Stimulated activated CD8-positive, alpha-beta memory T cell treated with anti-CD3 and anti-CD28 coated beads, Interleukin-4, amount 100 ng/mL, for 48 hours (primary cell): ENCODE measurements at places on chromosomes 5 and 9.

DNA sequence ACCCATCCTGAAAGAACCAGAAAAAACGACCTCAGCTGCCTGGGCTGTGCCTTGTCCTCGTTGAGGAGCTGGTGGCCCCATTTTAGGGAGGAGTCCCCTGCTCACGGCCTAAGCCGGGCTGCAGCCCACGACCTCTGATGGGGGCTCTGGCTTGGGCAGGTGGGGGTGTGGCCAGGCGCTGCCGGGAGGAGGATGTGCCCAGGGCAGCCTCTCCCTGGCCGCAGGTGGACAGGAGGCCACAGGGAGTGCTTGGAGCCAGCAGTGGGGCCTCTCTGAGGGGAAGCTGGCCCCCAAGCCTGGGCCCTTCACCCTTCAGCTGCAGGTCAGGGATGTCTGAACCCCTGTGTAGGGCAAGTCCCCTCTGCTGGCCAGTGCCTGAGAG, 2.5 kb downstream of the DIPK1B start:
- no peak for DNase-seq

DNA sequence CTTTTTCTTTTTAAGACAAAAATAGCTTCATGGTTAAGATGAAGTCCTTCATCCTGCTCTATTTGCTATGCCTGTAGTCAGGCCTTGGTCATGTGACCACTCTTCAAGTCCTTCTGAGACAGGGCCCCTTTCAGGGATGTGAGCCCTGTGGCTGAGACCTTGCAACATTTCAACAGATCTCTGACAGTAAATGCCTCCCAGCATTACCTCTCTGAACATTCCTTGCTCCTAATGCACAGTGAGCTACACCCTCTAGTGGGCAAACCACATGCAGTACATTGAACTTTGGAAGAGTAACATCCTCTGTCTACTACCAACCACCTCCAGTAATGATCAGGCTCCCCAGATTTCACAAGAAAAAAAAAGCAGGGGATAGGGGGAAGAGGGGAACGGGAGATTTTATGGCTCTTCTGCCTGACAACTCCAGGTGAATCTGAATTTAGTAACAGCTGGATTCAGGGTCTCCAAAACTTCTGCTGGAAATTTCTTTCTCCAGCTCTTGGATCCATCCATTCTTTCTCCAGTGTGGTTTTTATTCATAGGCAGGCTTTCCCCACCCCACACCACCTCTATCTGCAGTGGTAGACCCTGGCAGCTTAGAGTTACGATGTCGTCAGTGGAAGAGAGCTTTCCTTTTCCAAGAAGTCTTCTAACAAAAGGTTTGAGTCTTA, 8.9 kb upstream of the FBXO38 start:
- no peak for DNase-seq

DNA sequence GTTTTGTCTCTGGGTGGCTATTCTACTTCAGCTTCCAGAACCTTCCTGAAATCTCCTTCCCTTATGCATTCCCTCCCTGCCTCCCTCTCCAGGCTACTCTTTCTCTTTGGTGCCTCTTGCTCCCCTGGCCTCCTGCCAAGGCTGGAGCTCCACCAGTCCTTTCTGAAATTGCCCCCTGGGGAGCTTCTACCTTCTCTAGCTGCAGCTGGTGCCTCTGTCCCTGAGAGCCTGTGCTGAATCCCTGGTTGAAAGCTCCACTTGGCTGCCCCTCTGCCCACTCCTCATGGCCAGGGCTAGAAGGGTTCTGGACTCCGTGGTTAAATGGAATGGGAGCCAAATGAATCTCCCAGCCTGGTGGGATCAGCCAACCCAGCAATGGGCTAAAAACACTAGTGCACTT, 80.1 kb downstream of the COL15A1 start:
- DNase-seq = no peak

DNA sequence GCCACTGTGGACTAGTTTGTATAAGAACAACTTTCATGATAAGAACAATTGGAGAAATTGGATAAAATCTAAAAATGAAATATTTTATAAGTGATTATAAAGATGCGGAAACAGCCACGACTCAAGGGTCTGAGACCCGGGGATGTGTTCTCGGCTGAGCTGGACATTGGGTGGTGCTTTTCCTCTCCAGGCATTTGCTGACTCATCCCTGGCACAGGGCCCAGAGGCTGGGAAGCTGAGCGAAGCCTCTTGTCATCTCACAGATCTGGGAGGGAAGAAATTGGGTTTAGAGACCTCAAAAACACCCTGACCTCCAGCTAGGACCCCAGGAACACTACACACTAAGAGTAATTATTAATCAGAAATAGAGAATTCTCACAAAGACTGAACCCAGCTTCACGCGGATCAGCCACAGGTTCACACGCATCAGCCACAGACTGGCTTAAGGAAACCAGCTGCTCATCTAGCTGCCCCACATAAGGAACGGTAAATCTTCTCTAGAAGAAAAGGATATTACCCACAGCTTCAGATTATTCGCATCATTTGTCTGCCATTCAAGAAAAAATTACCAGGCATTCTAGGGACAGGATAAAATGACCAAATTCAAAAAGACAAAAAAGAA, 2.8 kb upstream of the OR2V1 start:
- no peak for DNase-seq

DNA sequence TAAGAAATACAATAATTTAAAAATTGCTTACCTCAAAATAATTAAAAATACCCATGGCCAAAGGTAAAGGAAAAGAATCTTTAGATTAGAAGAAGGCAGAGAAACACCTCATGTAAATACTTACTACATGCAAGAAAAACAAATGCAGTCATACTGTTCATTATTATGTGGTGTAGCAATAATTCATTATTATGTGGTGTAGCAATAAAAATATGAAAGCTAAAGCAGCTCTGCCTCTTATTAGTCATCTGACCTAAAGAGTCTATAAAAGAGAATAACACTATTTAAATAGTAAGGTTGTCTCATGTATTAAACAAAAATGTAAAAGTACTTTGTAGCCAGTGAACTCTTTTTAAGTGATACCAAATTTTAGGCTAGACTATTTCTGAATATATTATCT, 6.6 kb downstream of the DTWD2 start:
- DNase-seq = no peak

GRCh38 chr9:98235126-98235525, 20.3 kb downstream of the TBC1D2 start:
- DNase-seq = no peak

DNA sequence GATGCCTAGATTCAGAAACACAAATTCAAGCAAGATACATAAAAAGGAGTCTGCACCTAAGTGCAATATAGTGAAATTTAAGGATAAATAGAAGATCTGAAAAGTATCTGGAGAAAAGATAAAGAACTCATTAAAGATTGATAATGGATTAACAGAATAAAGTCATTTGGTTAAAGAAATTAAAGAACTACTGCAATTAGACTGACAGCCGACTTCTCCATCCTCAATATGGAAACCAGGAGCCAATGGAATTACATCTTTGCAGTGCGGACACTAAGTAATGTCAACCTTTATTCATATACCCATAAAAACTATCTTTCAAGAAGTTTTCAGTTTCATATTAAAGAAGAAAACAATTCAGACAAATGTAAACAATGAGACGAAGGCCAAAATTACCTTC, 81.0 kb downstream of the MRPL36 start:
- DNase-seq = no peak

- no peak for DNase-seq
These were observed 15.0 kb downstream of the PTAR1 start for GRCh38 chr9:69744688-69745380.

GRCh38 chr5:135218486-135218755, 180.6 kb downstream of the MACROH2A1 start:
- DNase-seq = no peak

DNA sequence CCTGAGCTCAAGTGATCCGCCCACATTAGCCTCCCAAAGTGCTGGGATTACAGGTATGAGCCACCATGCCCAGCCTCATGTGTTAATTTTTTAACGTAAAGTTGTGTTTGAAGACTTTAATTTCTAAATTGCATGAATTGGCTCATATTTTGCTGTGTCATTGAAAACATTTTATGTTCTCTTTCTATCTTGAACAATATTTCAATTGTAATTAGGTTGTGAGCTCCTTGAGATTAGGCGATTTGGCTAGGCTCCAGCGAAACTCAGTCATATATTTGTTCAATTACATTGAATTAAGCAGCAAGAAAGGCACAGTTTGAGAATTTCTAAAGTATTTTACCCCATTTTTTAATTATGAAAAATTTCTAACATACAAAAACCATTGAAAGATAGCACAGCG, 34.0 kb downstream of the GAPVD1 start:
- no peak for DNase-seq

- peak; percentile 75 for DNase-seq
These were observed 28.1 kb downstream of the NTRK2 start for GRCh38 chr9:84697509-84698114.

- no peak for DNase-seq
These were observed 108.7 kb downstream of the IRX2 start for GRCh38 chr5:2642684-2643345.

DNA sequence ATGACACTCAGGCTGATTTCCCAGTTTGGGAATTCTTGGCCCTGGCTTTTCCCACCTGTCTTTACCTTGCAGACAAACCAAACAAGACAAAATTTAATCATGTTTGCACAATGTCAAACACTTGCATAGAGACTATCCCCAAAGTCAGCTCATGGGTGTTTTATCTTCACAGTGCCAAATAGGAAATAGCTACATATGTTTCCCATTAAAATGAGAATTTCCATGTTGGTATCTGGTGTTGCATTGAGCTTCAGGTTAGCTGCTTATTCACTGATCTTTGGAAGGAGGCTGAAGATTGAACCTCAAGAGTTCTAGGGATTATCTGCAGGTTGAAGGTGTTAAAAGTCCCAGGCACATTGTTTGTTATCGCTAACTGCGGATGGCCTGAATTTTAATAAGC, 19.5 kb downstream of the MAP1B start:
- no peak for DNase-seq

DNA sequence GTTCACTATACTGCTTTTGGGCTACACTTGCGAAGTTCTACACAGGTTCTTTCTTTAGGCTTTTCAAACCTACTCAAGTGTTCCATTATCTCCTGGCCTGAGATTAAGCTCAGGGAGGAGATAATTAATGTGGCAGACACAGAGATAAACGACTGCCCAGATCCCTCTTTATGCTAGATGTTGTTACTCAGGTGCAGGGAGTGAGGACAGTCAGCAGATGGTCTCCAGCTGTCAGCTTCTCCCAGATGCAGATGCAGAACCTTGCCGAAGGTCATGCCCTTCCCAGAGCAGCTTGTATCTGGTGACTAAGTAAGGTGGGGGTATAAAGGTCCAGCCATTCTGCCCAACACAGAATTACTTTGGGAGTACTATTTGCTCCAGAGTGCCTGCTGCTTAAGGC, 166.2 kb downstream of the ZNF462 start:
- DNase-seq = no peak

DNA sequence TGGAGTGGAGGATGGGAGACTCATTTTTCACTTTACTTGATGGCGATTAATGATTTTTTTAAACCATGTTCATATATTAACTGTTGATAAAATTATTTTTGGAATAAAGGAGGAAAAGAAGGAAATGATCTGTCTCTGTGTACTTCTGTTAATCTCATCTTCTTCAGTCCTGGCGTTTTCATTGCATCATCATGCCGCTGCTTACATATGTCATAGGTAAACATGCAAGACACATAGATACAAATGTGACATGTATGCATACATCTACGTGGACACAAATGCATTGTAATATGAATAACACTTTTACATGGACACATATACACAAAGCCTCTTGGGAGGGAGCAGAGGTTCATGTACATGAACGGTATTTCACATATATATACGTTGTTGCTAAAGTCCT, 10.0 kb downstream of the TMEM174 start:
- no peak for DNase-seq

- DNase-seq = no peak
These were observed 42.9 kb downstream of the LURAP1L start for GRCh38 chr9:12817702-12818101.

DNA sequence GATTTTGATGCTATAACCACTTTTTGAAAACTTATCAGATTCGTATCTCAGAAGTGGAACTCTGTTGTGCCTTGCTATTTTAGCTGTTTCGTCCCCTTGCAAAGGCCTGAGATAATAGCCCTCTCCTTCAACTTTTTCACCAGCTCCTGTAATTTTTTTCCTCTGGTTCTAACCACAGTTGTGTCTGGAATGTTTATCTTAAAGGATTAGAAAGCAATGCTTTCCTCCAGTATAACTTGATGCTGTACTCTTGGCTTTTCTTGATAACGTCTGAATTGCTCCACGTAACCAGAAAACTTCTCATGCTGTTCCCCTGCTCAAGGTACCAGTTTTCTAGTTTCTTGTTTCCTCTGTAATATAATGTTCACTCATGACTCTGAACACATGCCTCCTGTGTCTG, 209.4 kb downstream of the DTWD2 start:
- no peak for DNase-seq
